Thymus (tissue), 14 donors: ENCODE measurements at places on chromosomes 3 and 15. TPM values are rescaled to one million over a fixed set of nuclear protein-coding genes. Genes with fewer than 3 reads are reported as not detected.

Gene SRGAP3
- 4.4 TPM for total RNA-seq

Gene NKIRAS1
- total RNA-seq, result 5.3 TPM

Gene STRIT1
- not detected for total RNA-seq

DNA sequence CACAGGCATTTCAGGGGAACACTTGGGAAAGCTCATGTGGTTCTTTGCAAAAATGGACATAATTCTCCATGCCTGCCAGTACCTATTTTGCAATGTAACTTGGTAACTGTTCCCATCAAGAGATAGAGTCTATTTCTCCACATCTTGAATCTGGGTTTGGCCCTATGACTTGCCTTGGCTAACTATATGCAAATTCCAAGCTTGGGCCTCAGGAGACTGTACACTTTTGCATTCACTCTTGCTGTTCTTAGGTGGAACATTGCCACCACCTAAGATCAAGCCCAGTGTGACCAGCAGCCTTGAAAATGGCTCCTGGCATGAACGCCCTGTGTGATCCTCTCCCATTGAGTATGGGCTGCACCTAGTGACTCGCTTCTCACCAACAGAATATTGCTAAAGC lies 19.8 kb upstream of the SMAD6 start:
- no peak for DNase-seq
- no peaks in the 10 kb centered on the region for H3K4me1 ChIP-seq
- H3K4me3 ChIP-seq, result no peak overlapping the region
- no peaks in the 10 kb centered on the region for H3K27me3 ChIP-seq

GRCh38 chr15:29612701-29613100 lies 209.6 kb downstream of the TJP1 start:
- H3K4me1 ChIP-seq, result no peaks in the 10 kb centered on the region
- H3K27me3 ChIP-seq, result no peaks in the 10 kb centered on the region
- no peak for DNase-seq
- H3K36me3 ChIP-seq, result no peaks in the 10 kb centered on the region

- no peak for DNase-seq
- H3K27ac ChIP-seq, result no peak overlapping the region
- no peaks in the 10 kb centered on the region for H3K4me1 ChIP-seq
- no peaks in the 10 kb centered on the region for H3K36me3 ChIP-seq
- no peak overlapping the region for H3K4me3 ChIP-seq
These were observed 37.8 kb downstream of the SCG5 start for GRCh38 chr15:32679298-32679690.

GRCh38 chr3:3821777-3822176 lies 22.5 kb downstream of the LRRN1 start:
- H3K36me3 ChIP-seq, result peaks cover 6% of the 10 kb centered on the region
- H3K4me1 ChIP-seq, result no peaks in the 10 kb centered on the region
- DNase-seq, result no peak
- no peaks in the 10 kb centered on the region for H3K27me3 ChIP-seq
